SIG-M5 (cell line): ENCODE measurements at places on chromosomes 12 and 14.

GRCh38 chr14:24988760-24989159 is 61.2 kb downstream of the STXBP6 start:
- DNase-seq = no peak

DNA sequence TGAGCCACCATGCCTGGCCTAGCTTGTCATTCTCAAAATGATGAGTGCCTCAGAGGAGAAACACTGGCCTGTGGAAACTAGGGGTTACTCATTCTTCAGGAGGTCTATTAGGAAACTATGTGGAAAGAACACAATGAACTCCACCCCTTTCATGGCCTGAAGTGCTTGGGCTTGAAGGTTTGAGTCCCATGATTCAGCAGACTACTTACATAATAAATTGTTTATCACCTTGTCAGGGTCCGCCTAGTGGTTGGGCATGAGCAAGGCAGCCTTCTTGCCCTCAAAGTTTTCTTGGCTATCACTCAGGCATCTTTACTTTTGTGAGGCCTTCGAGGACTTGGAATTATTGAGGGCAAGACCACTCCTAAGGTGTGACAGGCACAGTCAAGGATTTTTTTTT is 251.2 kb downstream of the ACSS3 start:
- no peak for DNase-seq

DNA sequence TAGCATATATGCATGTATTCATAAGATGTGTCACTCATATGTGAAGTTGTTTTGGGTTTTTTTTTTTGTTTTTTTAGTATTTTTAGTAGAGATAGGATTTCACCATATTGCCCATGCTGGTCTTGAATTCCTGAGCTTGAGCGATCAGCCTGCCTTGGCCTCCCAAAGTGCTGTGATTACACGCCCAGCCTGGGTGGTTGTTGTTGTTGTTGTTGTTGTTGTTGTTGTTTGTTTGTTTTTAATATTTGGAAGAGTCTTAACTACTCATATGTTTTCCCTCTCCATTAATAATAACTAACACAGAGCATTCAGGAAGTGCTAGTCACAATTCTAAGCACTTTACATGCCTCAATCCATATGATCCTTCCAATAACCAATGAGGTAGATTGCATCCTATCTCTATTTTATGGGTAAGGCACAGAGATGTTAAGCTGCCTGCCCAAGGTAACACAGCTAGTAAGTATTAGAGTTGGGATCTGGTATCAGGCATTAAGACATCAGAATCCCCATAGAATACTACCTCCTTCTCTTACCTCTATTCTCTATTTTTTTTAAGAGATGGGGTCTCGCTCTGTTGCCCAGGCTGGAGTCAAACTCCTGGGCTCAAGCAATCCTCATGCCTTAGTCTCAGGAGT is 27.6 kb downstream of the SLC25A21 start:
- no peak for DNase-seq

- DNase-seq = no peak
Measured at GRCh38 chr14:70836946-70837345, 27.6 kb upstream of the MAP3K9 start.

GRCh38 chr14:93369713-93370266 is 22.8 kb downstream of the COX8C start:
- peak; percentile 45 for DNase-seq

DNA sequence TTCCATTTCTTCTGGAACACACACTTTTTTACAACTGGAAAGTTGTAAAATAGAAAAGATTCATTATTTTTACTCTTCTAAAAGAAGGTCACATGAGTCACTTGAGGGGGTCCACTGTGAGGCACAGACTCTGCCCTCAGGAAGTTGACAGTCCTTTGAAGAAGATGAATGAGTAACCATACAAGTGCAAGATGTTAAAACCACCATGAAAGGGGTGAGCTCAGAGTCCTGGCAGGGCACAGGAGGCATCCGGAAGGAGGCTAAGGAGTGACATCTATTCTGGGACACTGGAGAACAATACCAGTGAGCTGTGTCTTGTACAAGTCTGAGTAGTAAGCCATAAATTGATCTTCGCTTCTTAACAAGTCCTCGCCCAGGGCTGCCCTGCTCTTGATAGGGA is 126.0 kb upstream of the FRMD6 start:
- DNase-seq = no peak

DNA sequence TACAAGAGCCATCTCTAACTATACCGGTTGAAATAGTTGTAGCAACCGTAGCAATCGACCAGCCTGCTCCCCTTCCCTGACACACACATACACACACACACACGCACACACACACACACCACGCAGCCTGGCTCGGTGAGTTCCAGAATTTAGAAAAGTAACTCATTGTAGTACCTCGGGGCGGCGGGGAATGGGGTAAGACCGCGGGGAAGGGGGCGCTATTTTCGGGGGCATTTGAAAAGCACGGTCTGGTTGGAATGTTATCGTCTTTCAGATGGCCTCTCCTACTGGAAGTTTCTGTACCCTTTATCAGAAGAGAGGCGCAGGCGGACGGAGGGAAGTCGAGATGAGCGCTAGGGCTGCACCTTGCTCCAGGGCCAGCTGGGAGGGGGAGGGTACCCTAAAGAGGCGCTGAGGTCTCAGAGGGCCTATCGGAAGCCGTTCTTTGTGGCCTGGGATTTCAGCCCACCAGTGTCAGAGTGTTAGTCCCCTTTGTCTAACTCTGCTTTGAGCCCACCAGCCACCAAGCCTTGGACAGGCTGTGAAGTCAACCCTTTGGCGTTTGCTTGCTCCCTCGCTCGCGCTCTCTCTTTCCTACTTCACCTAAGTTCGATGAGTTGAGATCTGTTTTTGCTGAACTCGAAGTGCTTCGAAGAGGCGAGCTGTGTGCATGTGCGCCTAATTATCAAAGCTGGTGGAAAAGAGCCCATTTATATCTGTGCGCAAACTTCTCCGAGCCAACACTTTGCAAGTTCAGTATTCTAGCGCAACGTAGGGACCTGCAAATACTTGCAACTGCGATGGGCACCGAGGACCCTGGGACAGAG is 837 bp downstream of the COL2A1 start:
- DNase-seq = no peak

DNA sequence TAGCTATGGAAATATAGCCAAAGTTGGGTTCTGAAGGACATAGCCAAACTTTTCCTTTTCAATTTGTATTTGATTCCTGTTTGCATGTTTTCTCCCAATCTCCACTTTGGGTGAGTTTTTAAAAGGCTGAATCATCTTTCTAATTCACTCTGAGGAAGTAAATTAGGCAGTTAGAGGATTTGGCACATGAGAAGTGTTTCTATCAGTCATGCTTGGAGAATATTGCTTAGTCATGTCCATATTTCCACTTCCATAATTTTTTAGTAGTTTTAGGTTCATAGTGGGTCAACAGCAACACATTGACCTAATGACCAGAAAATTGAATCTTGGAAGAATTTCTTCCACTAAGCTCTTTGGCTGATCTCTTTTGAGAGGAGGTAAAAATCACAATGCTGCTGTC is 21.8 kb downstream of the IRAK3 start:
- DNase-seq = no peak

DNA sequence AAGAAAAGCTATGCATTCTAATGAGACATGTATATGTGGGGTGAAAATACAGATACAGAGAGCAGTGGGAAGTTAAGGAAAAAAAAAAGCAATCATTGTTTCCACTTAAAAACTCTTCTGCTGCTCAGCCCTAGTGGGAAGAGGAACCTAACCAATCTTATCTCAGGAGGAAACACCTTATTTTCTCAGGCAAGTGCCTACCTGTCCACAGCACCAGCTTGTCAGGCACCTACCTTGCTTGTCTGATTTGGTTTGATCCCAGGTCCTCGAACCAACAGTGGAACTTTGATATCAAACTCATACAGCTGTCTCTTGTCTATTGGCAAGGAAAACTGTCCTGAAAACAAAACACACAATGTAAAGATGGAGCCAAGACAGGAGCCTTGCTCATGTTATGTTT is 22.4 kb downstream of the GNS start:
- DNase-seq = no peak

GRCh38 chr12:127277882-127278281 is 989.1 kb upstream of the TMEM132C start:
- DNase-seq = no peak

GRCh38 chr12:46702581-46703344 is 123.0 kb downstream of the SLC38A4 start:
- DNase-seq = no peak
